Glutamatergic neuron (in vitro differentiated cells): ENCODE measurements at places on chromosomes 12 and 14. TPM values are rescaled to one million over a fixed set of nuclear protein-coding genes. Genes with fewer than 3 reads are reported as not detected.

DNA sequence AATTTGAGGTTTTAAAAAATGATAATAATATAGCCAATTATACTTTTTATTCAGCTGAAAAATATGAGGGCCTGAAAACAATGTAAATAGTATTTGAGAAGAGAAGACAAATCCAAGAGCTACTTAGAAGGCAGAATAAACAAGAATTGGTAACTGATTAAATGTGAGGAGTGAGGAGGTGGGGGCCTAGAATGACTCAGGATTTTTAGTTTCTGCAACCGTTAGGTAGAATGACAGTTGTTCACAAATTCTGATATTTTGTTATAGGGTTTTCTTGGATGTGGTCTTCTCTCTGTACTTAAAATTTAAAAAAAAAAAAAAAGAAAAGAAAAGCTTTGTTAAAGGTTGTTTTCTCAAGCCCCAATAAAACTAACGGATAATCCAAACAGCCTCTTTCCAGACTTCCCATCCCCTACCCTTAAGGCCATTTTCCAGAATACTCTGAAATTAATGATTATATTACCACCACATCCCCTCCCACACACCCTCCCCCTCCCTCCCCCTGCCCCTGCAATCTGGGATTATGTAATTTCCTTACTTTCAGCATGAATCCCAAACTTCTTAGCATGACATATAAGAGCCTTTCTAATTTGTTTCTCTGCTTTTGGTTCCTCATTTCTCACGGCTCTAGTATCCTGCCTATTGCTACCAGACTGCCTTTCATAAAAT lies 50.4 kb downstream of the LRP6 start:
- H3K36me3 ChIP-seq = no peaks in the 10 kb centered on the region
- no peak overlapping the region for H3K4me3 ChIP-seq
- H3K27ac ChIP-seq = no peak overlapping the region
- DNase-seq = no peak
- H3K4me1 ChIP-seq = peaks cover 18% of the 10 kb centered on the region

Gene BEGAIN
- total RNA-seq = 7.0 TPM

GRCh38 chr14:67050896-67051295 lies 138.3 kb upstream of the GARIN2 start:
- peaks cover 11% of the 10 kb centered on the region for H3K36me3 ChIP-seq
- no peaks in the 10 kb centered on the region for H3K27me3 ChIP-seq
- H3K27ac ChIP-seq = no peak overlapping the region
- no peak for DNase-seq
- no peaks in the 10 kb centered on the region for H3K4me1 ChIP-seq
- H3K4me3 ChIP-seq = no peak overlapping the region

Gene JDP2
- total RNA-seq = 5.7 TPM

Gene IAPP
- not detected for total RNA-seq

GRCh38 chr12:80553316-80553715 lies 109.3 kb downstream of the PTPRQ start:
- no peaks in the 10 kb centered on the region for H3K36me3 ChIP-seq
- no peaks in the 10 kb centered on the region for H3K27me3 ChIP-seq

DNA sequence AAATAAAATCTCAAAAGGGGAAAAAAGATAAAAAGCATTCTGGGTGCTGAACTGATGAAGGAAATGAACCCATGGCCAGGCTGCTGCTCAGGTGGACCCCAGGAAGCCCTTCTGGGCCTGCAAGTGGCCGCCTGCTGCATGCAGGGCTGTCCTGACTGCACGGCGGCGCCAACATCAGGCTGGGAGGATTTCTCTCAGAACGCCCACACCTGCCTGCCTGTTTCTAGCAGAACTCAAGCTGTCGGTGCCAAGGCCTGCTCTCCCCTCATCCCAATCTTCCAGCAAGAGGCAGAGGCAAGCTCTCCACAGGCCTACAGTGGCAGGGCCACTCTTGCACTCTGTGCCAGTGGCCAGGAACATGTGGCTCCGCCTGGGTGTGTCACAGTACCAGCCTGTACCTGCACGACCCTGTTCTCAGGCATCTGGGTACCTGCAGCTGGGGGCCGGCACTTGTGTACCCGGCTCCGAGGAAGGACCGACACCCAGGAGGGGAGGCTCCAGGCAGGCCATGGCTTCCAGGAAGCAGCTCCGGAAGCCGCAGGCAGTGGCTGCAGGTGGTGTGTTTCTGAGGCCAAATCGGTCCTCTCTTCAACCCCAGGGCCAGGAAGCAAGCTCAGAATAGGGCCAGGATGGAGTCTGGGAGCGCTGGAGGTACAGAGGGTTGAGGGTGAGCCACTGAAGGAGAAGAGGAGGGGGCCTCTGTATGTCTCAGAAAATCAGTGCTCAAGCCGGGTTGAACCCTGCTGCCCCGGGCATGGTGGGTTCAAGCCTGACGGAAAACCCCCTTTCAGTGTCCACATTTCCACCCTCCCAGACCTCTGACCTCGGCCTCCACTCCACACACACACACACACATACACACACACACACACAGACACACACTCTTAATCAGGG lies 2.5 kb upstream of the INF2 start:
- peaks cover 2% of the 10 kb centered on the region for H3K4me1 ChIP-seq
- no peak overlapping the region for H3K27ac ChIP-seq
- no peaks in the 10 kb centered on the region for H3K36me3 ChIP-seq
- no peak for DNase-seq
- no peak overlapping the region for H3K4me3 ChIP-seq
